MV-4-11 (cell line): ENCODE measurements at places on chromosomes 2 and 18.

DNA sequence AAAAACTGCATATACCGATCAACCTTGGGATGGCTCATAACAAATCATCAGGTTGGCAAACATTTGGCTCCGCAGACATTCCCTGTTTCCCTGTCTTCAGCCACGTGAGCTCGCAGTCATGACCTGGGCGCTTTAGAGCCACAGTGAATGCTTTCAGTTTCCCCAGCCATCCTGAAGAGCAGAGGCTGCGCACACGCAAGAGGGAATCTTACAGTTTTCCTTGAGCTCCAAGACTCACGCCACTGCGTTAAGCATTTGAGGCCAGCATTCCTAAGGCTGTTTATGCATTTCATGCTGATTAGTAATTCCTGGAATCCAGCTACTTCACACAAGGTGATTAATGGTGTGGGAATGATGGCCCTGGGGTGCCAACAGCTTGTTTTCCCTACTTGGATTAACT is 95.1 kb downstream of the MTCL1 start:
- no peak for DNase-seq

- no peak for DNase-seq
Observed at GRCh38 chr18:2961821-2962220, 51.1 kb downstream of the LPIN2 start.

GRCh38 chr2:101909760-101910159 is 82.0 kb upstream of the IL1R2 start:
- peak; percentile 61 for DNase-seq

DNA sequence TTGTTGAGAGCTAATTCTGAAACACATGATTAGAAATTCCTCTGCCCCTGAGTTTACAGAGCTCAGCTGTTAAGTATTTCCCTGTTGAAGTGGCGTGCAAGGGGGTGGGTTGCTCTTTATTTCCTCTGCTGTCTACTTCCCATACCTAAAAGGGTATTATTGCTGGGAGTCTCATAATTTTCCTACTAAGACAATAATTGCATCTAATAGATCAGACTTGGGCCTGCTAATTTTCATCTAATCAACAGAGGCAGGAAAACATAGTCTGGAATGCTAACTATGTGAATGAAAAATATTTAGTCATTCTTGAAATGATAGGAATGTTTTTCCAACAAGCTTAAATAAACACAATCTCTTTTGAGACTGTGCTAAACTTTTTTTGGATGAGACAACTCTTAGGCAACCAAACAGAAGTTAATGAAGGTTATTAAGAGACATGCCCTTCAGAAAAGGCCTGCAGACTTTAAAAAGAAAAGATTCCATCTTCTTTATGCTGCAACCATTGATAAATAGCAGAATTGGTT is 111.4 kb downstream of the FEZ2 start:
- no peak for DNase-seq

- DNase-seq, result no peak
Observed at GRCh38 chr2:193963472-193964119, 1693.4 kb upstream of the SLC39A10 start.

DNA sequence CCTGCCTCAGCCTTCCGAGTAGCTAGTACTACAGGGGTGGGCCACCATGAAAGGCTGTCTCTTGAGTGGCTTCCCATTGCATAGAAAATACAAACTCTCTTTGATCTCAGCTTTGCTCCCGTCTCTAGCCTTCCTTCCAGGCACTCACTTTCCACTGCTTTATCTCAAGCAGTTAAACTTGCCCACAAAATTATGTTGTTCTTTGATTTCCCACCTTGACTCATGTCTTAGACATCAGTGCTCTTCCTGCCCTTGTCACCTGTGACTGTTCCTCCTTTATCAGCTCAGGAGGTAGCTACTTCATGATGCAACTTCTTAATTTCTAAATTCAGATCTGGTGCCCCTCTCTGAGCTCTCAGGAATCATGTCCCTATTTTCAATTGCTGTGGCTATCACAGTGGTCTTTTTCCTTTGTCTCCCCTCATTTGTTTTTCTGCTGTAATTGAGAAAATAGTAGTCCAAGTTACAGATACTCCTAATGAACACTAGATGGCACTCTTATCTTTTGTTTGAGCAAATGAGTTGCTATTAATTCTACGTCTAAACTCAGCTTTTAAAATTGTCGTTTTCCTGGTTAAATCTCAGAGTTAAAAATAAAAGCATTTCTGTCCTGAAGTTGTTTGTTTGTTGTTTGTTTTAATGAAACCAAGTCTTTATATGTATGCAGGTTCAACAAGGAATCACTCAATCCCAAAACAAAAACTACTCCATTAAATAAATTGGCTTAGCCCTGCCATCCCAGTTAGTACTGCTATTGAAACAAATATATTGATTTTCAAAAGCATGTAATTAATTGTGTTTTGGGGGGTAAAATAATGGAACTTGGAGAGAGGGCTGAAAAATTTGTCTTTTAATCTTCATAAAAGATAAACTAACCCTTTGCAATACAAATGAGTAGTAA is 46.9 kb upstream of the GREB1L start:
- DNase-seq, result peak; percentile 43

DNA sequence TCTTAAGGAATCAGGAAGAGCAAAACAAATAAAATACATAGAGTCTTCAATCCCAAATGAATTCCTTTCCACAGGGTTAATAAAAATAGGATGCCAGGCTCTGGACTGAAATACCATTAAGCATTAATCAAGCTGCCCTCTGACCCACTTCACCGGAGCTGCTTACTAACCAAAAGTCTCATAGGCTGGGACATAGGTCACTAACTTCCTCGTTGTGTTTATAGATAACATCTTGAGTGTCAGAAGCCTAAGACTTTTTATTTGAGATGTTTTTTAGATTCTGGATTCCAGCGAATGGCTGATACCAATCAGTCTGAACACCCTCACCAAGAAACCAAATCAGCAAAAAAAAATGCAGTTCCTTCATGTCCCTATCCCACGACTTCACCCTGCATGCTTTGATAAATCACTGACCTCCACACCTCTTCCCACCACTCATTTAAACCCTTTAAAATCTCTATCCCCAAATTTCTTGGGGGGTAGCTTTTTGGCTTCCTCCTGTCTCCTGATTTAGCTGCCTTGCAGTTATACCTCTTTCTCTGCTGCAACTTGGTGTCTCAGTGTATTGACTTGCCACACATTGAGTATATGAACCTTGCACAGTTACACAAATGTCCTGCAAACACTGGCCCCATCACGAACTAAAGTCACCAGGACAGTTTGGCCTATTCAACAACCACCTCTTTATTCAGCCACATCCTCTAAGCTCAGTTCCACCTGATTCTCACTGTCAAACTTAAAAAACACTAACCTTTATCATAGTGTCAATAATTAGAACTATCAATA is 399.3 kb downstream of the METTL4 start:
- DNase-seq, result no peak

- DNase-seq, result no peak
Observed at GRCh38 chr2:58484221-58484620, 243.1 kb upstream of the FANCL start.

DNA sequence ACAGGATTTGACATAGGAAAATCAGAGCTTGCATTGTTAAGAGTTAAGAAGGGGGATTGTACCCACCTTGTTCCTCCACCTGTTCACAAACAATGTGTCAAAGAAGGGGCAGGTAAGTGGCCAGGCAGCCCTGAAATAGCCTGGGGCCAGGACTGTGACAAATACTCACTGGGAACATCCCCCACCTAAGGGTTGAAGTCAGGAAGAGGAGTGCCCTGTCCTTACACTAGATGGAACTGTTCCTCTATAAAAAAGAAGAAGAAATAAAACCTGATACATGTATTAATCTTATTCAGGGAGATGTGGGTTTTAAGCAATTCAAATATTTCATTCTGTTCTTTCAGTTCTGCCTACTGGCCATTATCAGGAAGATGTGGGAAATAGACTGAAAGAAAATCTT is 41.9 kb downstream of the TACR1 start:
- no peak for DNase-seq

- DNase-seq, result peak; percentile 35
Observed at GRCh38 chr2:166417669-166418068, 41.9 kb upstream of the SCN9A start.

DNA sequence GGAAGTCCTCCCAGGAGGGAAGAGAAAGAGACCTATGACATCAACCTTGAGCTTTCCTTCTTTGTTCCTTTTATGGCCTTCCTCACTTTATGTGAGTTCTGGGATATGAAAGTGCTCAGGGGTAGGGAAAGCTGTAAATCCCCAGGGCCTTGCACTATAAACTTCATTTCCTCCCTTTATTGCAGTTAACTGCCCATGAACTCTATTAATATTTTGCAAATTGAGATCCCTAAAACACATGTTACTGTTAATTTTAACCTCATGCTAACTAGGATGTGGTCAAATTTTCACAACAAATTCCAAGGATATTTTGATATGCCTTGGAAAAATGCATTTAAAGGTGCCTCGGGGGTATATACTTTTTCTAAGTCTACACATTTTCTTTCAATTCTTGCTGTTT is 359.9 kb downstream of the OSR1 start:
- no peak for DNase-seq

DNA sequence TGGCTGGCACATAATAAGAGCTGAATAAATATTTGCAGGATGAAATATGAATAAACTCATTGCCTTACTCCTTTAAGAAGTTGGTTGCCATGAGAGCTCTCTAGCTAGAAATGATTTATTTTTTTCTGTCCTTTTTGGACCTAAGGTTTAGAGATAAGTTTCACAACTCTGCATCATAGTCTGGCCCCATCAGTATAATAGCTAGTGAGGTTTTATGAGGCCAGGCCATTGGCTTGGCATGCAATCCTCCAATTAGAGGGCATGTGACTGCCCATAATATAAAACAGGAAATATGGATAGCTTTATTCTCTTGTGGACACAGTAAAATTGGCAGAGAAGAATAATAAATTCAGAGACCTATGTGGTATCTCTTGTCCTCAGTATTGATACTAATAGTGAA is 26.2 kb upstream of the INSIG2 start:
- DNase-seq, result no peak

- no peak for DNase-seq
Observed at GRCh38 chr2:6394276-6394675, 471.4 kb downstream of the CMPK2 start.

DNA sequence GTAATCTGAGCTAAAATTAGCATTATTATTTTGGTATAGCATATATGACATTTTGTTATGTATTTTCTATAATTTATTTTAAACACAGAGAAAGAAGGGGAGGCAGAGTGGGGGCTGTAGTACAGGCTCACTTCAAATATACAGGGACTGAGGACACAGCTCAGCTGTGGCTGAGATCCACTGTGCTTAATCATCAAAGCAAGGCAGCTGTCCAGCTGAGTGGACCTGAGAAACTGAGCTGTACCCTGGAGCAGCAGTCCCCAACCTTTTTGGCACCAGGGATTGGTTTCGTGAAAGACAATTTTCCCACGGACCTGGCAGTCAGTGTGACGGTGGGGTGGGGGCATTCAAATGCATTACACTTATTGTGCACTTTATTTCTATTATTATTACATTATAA is 687.2 kb downstream of the RNF144A start:
- no peak for DNase-seq

GRCh38 chr2:8219631-8220355 is 462.1 kb upstream of the ID2 start:
- no peak for DNase-seq

DNA sequence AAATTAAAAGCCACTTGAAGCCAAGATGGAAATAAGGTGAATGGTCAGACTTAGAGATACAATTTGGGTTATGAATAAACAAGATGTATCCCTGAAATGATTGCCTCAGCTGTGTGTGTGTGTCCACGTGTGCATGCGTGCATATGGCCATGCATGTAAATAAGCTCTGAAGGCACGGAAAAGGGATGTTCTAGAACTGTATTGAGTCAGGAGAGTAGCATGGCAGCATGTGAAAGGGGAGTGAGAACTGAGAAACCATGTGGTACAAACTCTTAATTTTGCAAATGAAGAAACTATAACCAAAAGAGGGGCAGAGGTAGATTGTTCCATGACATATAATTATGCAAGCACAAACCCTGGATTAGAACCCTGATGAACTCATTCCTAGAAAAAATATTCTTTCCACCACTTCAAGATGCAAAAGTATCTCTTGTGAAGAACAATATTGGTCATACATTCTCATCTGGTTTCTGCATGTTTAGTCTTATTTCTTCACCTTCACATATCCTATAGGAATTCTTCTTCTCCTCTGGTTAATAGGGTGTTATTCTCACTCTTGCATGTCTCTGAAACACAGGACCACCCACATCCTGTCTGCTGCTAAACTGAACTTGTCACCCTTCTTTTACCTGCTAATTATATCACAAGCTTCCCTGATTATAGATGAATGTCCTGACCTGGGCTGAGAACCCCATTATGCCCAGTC is 455.8 kb downstream of the SETBP1 start:
- DNase-seq, result no peak
